ENCODE measurements at places on chromosomes 6 and 20.

- DNase-seq = no peak
Observed at GRCh38 chr6:3351829-3352524, 93.2 kb downstream of the PSMG4 start.

DNA sequence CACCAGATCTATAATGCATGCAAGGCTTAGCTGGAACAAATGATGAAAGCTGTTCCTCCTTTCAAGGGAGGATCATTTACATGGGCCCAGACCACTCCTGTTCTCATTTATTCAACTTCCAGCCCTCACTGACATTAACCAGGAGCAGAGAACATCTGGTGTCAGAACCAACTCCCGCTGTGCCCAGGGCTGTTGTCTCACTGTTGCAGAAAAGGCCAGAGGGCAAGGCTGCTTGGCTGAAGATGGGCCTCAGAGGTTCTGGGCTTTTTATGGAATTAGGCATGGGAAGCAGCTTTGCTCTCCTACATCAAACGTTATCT, 164.2 kb downstream of the GMPR start:
- DNase-seq = no peak

DNA sequence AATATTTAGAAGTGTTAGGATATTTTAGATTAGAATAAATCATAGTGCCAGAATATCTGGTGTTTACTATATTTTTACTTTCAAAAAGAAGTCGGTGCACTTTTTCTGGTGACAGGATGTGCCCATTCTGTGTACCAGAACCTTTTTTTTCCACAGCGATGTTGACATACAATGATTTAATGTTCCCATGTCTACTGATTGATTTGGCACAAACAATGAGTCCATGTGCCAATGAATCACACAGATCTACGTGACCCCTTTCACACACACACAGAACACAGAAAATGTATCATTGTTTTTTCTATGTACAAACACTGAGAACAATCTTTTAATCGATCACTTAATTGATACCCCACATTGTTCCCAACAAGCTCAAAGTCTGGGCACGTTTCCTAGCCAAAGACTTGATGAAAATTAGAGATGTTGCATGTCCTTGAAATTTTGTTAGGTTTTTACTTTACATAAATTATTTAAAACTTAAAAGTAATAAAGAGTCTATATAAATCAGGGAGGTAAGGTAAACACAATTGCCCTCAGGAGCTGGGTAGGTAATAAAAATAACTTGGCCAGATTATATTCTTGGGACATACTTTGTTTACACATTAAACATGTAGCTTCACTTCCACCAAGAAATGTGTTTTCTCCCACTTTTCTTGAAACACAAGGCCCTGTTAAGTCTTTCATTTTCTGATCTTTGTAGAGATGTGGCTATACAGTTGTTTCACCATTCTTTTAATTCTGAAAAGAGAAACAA, 36.4 kb upstream of the SOX4 start:
- DNase-seq = no peak

GRCh38 chr6:159259441-159260125, 90.4 kb downstream of the FNDC1 start:
- no peak for DNase-seq

GRCh38 chr6:18464176-18464575, 77.0 kb downstream of the RNF144B start:
- no peak for DNase-seq

Measured in Ammon's horn (tissue), 1 donor.